ENCODE measurements at places on chromosomes 13 and 19. TPM values are rescaled to one million over a fixed set of nuclear protein-coding genes. Genes with fewer than 3 reads are reported as not detected.

Gene GJA3
- total RNA-seq, result 0.26 TPM

Gene SMAD9
- total RNA-seq, result 0.14 TPM

- no peak for DNase-seq
Observed at GRCh38 chr19:2711172-2711874, 8.8 kb upstream of the GNG7 start.

DNA sequence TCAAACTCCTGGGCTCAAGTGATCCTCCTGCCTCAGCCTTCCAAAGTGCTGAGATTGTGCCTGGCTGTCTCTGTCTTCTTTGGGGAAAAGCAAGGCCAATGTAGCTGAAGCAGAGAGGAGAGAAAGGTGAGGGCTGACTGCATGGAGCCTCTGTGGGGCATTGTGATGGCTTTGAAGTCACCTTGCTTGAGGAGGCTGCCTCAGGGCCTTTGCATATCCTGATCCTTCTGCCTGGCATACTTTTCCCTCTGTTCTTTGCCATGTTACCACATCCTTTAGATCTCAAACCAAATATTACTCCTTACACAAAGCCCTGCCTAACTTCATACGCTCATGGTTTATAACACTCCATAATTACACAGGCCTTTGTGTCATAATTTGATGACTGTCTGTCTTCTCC, 9.4 kb upstream of the PPP5C start:
- DNase-seq, result no peak

GRCh38 chr19:40807147-40808020, 8.4 kb downstream of the EGLN2 start:
- DNase-seq, result peak; percentile 51

DNA sequence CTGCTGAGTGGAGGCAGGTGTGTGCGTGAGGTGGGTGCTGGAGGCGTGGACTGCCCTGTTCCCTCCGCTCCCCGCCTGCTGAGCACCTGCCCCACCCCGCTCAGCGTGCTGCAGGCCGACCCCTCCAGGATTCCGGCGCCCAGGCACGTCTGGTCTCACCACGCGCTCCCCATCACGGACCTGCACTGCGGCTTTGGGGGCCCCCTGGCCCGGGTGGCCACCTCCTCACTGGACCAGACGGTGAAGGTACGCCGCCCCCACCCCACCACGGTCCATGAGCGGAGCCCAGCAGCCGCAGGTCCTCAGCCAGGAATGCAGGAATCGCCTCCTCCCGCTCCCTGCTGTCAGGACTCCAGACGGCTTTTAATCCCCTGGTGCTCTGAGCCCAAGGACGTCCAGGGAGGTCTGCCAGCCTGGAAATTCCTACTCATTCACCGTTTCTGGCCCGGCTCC, 6.0 kb downstream of the WDR18 start:
- no peak for DNase-seq

DNA sequence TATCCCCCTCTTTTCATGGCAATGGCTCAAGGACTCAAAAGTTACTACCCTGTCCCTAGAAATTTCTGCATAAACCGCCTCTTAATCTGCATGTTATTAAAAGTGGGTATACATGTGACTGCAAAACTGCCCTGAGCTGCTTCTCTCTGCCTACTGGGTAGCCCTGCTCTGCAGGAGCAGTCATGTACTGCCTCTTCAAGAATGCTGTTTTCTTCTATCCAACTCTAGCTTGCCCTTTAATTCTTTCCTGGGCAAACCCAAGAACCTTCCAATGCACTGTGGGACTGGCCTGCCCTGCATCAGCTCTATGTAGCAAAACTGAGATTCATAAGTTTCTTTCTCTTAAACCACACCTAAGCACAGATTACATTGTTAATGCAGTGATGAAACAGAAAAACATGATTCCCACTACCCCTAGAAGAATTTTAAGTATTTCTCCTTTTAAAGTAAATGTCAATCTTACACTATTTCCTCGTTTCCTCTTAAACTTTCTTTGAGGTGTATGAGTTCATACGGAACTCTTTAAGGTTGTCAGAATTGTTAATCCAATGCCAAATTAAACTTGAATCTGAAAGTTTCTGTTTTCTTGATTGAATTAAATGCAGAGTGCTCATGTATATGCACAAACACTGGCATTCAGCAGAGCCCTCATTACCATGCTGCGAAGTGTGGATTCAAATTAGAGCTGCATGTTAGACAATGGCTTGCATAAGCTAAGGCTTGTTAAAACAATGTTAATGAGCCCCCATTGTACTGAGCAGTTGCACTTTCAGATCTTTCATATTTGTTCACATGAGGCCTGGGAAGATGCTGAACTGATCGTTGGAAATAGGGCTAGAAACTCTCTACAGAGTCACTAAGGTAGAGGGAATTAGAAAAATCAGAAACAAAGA, 669.9 kb upstream of the PCDH20 start:
- DNase-seq, result no peak

- no peak for DNase-seq
Observed at GRCh38 chr19:46303322-46303690, 6.5 kb downstream of the HIF3A start.

DNA sequence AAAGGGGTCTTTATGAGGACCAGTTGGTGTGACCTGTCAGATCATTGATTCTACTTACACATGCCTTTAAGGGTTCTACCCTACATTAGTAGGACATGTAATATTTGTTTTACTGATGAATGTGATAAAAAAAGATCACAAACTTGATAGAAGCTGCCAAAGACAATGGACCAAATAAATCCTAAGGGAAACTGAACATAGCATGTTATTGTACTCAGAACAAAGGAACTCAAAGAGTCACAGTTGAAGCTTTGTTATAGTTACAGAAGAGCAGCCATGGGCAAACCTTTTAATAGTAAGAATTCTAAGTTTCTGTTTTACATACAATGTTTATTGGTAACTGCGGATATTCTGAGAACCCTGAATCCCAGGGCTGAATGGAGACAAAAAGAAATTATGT, 780.1 kb downstream of the SLITRK6 start:
- DNase-seq, result no peak

Gene FUT1
- 0.23 TPM for total RNA-seq

DNA sequence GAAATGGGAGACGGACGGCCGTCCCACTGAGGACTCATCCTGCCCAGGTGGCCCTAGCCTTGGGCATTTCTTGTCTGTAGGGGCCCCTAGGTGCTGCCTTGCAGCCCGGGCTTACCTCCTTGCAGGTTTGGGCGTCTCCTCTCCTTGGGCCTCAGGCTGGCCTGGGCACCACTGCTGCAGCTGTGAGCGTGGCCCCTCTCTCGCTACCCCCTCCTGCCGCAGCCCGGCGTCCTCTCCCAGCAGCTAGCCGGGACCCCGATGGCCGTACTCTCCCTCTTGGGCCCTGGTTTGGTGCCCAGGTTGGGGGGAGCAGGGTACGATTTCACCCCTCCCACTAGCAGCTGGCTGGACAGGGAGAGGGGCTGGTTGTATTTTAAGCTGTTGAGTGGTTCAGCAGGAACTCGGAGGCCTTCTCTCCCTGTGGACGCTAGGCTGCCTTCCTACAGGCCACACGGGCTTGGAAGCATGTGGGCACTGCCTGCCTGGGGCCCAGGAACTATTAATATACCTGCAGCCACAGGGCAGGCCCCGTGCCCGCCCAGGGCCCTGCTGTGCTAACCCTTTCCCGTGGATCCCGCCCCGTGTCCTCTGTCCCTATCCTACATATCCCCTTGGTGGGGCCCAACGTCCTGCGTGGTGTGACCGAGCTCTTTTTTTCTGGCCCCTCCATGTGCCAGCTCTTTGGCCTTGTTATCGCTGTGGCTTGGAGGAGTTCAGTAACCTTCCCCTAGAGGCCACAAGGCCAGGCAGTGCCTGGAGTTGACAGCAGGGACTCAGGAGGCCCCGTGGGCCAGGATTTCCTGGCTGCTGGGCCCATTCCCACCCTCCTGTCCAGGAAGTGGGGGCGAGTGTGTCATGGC, 11.7 kb downstream of the NDUFB7 start:
- DNase-seq, result no peak

Gene MIR17HG
- 13.8 TPM for total RNA-seq

Gene CBY2
- total RNA-seq, result not detected

DNA sequence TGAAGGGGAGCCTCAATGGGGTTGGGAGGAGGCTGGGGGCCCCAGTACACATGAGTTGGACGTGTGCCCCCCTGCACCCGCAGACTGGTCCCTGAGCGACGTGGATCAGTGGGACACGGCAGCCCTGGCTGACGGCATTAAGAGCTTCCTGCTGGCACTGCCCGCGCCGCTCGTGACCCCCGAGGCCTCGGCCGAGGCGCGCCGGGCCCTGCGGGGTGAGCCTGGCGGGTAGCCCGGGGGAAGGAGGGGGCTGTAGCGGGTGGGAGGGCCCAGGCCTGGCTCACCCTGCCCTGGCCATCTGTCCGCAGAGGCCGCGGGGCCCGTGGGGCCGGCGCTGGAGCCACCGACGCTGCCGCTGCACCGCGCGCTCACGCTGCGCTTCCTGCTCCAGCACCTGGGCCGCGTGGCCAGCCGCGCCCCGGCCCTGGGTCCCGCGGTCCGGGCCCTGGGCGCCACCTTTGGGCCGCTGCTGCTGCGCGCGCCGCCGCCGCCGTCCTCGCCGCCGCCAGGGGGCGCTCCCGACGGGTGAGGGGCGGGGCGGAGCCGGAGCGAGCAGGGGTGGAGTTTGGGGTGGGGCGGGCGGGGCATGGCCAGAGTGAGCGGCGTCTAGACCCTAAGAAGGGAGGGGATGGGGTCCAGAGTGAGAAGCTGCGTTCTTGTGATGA, 8.1 kb downstream of the PIK3R2 start:
- peak; percentile 89 for DNase-seq

Gene MISP3
- total RNA-seq, result 1.1 TPM

- DNase-seq, result no peak
Observed at GRCh38 chr13:110338441-110339101, 31.5 kb downstream of the COL4A2 start.

Gene SYNE4
- 1.7 TPM for total RNA-seq

Gene BRSK1
- 4.5 TPM for total RNA-seq

DNA sequence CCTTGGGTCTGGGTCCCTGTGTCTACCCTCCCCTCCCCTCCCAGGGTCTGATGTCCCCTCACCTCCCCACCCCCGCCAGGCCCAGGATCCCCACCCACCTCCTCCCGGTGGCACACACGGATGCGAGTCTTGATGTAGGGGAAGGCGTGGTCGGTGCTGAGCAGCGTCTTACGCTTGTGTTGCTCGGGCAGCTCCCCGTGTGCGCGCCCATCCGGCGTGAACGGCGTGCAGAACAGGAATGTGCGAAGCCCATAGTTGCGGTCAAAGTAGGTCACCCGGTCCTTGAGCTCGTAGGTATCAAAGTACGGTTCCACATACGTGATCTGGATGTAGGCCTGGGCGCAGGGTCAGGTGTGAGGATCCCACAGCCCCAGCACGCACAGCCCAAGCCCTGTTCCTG, 4.4 kb upstream of the KANK2 start:
- DNase-seq, result no peak

Gene NHLRC3
- total RNA-seq, result 12.3 TPM

DNA sequence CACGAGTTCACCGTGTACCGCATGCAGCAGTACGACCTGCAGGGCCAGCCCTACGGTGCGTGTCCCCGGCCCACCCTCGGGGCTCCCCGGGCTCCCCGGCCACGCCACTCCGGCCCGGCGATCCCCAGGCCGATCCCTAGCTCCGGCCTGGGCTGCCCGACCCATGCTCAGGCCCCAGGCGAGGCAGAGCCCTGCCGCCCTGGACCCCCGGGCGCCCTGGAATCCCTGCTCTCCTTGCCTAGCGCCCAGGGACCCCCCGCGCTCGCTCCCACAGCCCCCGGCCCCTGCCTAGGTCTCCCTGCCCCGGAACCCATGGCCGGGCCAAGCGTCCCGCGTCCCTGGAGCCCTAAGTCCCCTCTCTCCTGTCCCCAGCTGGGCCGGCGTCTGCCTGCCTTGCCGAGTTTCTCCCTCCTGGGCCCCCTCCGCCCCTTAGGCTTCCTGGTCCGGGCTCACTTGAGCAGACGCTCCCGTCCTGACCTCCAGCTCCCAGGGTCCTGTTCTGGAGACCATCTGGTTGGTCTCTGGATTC, 494 bp downstream of the NCLN start:
- DNase-seq, result peak; percentile 25

- DNase-seq, result no peak
Observed at GRCh38 chr19:1551068-1552040, 16.8 kb downstream of the MEX3D start.

GRCh38 chr13:51317262-51317661, 22.2 kb upstream of the SERPINE3 start:
- no peak for DNase-seq

DNA sequence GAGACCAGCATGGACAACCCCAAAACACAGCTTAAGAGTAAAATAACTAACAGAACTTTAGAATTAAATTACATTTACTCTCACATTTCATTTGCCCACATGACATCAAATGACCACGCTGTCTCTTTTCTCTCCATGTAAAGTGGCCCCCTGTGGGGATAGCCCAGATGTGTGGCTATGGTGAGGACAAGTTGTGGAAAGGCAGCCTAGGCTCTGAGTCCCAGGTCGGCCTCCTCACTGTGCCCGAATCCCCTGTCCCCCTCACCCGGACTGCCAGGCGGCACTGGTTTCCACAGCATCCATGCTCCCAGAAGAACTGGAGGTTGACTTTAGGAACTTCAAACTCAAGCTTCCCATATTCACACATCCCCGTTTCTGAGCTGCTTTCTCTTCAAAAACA, 111.8 kb upstream of the UQCRFS1 start:
- DNase-seq, result no peak

DNA sequence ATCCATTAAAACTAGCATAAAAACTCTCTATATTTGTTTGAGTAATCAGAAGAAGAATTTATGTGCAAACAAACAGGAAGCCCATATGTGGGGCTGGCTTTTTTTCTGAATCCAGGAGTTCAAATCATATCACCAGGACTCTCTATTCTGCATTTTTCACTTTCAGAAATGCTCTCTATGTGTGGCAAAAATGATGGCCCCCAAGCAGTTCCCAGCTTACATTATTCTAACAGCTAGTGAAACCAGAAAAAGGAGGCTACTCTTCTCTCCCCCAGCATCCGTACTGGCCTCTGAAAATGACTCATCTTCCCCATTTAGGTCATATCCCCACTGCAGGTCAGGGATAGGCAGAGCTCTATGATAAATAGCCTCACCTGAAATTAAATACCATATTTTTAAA, 20.4 kb downstream of the RBM26 start:
- peak; percentile 53 for DNase-seq

Gene CNN1
- total RNA-seq, result not detected

Gene POGLUT2
- total RNA-seq, result 3.7 TPM

DNA sequence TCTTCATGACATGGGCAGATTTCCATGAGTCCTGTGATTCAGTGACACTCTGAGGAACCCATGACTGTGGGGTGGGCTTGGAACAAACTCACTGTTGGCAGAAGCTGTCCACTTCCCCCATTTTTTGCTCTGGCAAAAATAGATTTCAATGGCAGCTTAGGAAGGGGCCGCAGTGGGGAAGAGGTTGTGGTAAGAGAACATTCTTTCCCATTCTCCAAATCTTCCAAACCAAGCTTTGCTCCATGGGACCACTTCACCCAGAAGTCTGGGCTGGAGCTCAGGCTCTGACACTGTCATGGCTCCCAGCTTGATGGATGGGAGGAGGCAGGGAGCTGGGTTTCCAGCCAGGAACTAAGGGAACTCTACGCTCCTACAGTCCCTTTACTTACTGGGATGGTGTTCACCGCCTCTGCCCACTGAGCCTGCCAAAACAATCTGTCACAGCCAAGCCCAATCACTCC, 24.9 kb upstream of the MEDAG start:
- no peak for DNase-seq

Gene CEACAM1
- 3.6 TPM for total RNA-seq

GRCh38 chr19:47099576-47100050, 14.0 kb downstream of the ZC3H4 start:
- no peak for DNase-seq

GRCh38 chr13:30816736-30817135, 81.4 kb downstream of the ALOX5AP start:
- DNase-seq, result no peak

Gene WDR88
- 0.21 TPM for total RNA-seq

Gene ZNF460
- 59.8 TPM for total RNA-seq

Gene AZU1
- not detected for total RNA-seq

- DNase-seq, result no peak
Observed at GRCh38 chr19:7993560-7993959, 11.9 kb downstream of the ELAVL1 start.
